ENCODE measurements at places on chromosomes 11 and 22. TPM values are rescaled to one million over a fixed set of nuclear protein-coding genes. Genes with fewer than 3 reads are reported as not detected.

EIF3D gene
- 360 TPM for total RNA-seq

P2RY2 gene
- total RNA-seq = 1.4 TPM

KDM4D gene
- 0.99 TPM for total RNA-seq

CHRDL2 gene
- total RNA-seq = not detected

SLC22A8 gene
- not detected for total RNA-seq

OR52H1 gene
- total RNA-seq = not detected

IFTAP gene
- total RNA-seq = 29.9 TPM

MUC5AC gene
- not detected for total RNA-seq

C11orf87 gene
- 0.12 TPM for total RNA-seq

OR8D4 gene
- not detected for total RNA-seq

ENTHD1 gene
- not detected for total RNA-seq

IL17REL gene
- total RNA-seq = not detected

HOATZ gene
- not detected for total RNA-seq

PEX26 gene
- total RNA-seq = 32.8 TPM

RNF26 gene
- total RNA-seq = 19.4 TPM

ACR gene
- 0.76 TPM for total RNA-seq

ART5 gene
- not detected for total RNA-seq

XKR3 gene
- total RNA-seq = not detected

BCO2 gene
- 1.3 TPM for total RNA-seq

MAPK8IP2 gene
- total RNA-seq = 0.58 TPM

PLEKHA7 gene
- 0.39 TPM for total RNA-seq

SMC1B gene
- not detected for total RNA-seq

CRYBA4 gene
- total RNA-seq = not detected

MMP27 gene
- total RNA-seq = not detected

PLAAT3 gene
- total RNA-seq = 21.7 TPM

LMO2 gene
- 67.6 TPM for total RNA-seq

KLHL35 gene
- 4.7 TPM for total RNA-seq

BARX2 gene
- total RNA-seq = not detected

SAA4 gene
- total RNA-seq = not detected

MAP6 gene
- total RNA-seq = 1.5 TPM

YAP1 gene
- total RNA-seq = 37.9 TPM

DBX1 gene
- total RNA-seq = not detected

GRM5 gene
- total RNA-seq = 0.05 TPM

TYMP gene
- 11.3 TPM for total RNA-seq

CHEK2 gene
- 8.5 TPM for total RNA-seq

MN1 gene
- 8.0 TPM for total RNA-seq

SSTR3 gene
- total RNA-seq = not detected

Measured in glomerular endothelial cell (primary cell).